Hepatocyte (in vitro differentiated cells): ENCODE measurements at places on chromosomes 3 and 15. TPM values are rescaled to one million over a fixed set of nuclear protein-coding genes. Genes with fewer than 3 reads are reported as not detected.

DNA sequence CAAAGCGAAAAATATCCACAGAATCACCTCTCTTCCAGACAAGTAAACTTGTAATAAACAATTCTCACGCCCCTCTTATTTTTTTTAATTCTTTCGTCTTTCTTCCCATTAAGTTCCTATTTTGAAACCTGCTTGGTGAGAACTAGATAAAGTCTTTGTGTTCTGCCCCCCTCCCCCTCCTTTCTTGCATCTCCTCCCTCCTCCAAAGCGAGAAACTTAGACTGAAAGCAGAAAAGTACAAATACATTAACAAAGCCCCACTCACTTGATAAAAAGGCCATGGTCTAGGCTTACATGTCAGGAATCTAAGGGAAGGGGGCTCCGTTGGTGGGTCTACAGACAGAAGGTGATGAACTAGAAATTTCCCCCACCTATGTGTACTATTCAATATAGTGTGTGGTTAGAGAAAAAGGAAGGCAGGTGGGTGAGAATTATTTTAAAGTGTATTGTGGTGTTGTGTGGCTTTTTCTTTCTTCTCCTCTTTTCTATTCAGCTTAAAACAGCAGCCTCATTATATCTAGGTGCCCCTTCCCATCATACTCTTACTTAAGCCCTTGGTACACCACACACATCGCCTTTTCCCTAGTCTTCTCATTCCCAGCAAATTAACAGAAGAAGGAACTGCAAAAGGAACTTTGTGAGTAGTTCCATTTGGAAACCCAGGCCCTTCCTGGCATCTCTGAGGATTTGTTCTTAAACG lies 215.3 kb downstream of the MEIS2 start:
- no peak overlapping the region for H3K4me3 ChIP-seq
- no peak for DNase-seq
- H3K27ac ChIP-seq: peak overlapping the region; percentile 19
- peaks cover 92% of the 10 kb centered on the region for H3K27me3 ChIP-seq
- no peaks in the 10 kb centered on the region for H3K4me1 ChIP-seq

DNA sequence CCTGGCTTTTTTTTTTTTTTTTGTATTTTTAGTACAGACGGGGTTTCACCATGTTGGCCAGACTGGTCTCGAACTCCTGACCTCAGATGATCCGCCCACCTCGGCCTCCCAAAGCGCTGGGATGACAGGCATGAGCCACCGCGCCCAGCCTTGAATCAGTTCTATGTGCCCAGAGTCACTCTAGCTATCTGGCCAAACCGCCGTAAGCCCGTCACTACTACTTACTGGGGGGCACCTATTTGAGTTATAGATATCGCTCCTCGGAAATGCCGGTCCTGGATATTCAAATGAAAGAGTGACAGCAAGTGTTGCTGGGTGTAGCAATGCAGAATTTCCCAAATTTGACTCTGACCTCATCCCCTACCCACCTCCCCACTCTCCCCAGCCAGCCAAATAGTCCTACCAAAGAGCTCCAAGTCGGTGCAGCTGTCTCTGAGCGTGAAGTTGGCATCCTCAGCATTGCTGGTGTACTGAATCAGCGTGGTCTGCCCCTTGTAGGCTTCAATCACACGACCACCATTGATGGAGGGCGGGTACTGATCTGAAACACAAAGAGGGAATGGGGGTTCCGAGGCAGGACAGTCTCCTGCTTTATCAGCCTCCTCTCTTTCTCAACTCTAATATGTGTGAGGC lies 38.1 kb downstream of the MUC20 start:
- no peak overlapping the region for H3K27ac ChIP-seq
- DNase-seq: no peak
- H3K4me3 ChIP-seq: no peak overlapping the region
- H3K36me3 ChIP-seq: no peaks in the 10 kb centered on the region
- no peaks in the 10 kb centered on the region for H3K27me3 ChIP-seq

RTP3 gene
- 0.64 and 2.0 TPM in 2 replicates for total RNA-seq

FEZF2 gene
- total RNA-seq: not detected in 2 replicates

GRCh38 chr3:85342915-85343314 lies 384.1 kb downstream of the CADM2 start:
- H3K4me1 ChIP-seq: no peaks in the 10 kb centered on the region
- no peak overlapping the region for H3K27ac ChIP-seq
- DNase-seq: peak; percentile 42
- no peaks in the 10 kb centered on the region for H3K36me3 ChIP-seq
- H3K4me3 ChIP-seq: no peak overlapping the region

- peaks cover 20% of the 10 kb centered on the region for H3K4me1 ChIP-seq
- H3K27me3 ChIP-seq: no peaks in the 10 kb centered on the region
- no peaks in the 10 kb centered on the region for H3K36me3 ChIP-seq
- H3K27ac ChIP-seq: no peak overlapping the region
- no peak overlapping the region for H3K4me3 ChIP-seq
- no peak for DNase-seq
Measured at GRCh38 chr15:77542491-77543001, 90.2 kb downstream of the LINGO1 start.

GOLGA8J gene
- total RNA-seq: 0.13 TPM in 1 of 2 replicates, not detected in the other

GRCh38 chr3:14797731-14798130 lies 21.0 kb upstream of the FGD5 start:
- H3K36me3 ChIP-seq: no peaks in the 10 kb centered on the region
- no peak overlapping the region for H3K4me3 ChIP-seq
- no peak for DNase-seq

ZNF445 gene
- 10.5 and 14.7 TPM in 2 replicates for total RNA-seq

DNA sequence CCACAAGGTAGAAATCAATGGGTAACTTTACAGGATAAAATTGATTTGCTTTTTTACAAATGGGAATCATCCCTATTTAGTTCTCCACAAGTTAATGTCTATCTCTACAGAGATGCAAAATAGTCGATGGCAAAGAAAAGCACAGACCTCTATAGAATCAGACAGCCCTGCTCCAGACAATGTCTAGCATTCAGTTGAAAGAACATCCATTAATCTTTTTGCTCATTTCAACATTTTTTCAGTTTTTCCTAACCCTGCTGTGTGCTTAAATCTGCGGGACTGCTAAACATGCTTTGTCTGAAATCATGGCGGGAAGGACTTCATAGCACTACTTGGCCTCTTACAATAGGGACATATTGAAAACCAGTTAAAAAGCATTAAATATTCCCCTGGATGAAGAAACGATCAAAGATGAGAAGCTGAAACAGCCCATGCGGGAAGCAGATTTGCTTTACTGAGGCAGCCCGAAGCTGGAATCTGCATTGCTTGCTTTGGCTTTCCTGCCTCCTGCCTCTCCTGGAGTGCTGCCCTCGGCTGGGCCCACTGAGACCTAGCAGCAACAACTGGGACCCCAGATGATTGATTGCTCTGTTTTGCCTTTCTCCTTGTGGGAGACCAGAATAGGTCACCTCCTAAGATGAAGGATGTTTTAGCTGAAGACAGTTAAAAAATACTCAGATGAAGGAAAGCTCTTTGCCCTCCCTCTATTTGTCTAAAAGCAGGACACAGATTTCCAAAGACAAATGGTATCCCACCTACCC lies 38.5 kb upstream of the RASGRP1 start:
- H3K36me3 ChIP-seq: no peaks in the 10 kb centered on the region
- no peak overlapping the region for H3K27ac ChIP-seq
- H3K27me3 ChIP-seq: peaks cover 7% of the 10 kb centered on the region
- DNase-seq: no peak
- no peak overlapping the region for H3K4me3 ChIP-seq

VPS13C gene
- total RNA-seq: 52.3 and 60.9 TPM in 2 replicates

C15orf62 gene
- total RNA-seq: 0.43 and 2.6 TPM in 2 replicates

- DNase-seq: no peak
- no peak overlapping the region for H3K27ac ChIP-seq
- H3K36me3 ChIP-seq: no peaks in the 10 kb centered on the region
- no peaks in the 10 kb centered on the region for H3K4me1 ChIP-seq
- no peak overlapping the region for H3K4me3 ChIP-seq
Measured at GRCh38 chr3:50883755-50884154, 209.0 kb downstream of the DOCK3 start.

- H3K4me3 ChIP-seq: no peak overlapping the region
- no peaks in the 10 kb centered on the region for H3K4me1 ChIP-seq
- H3K27me3 ChIP-seq: no peaks in the 10 kb centered on the region
- no peak for DNase-seq
- no peaks in the 10 kb centered on the region for H3K36me3 ChIP-seq
Measured at GRCh38 chr3:114823061-114823460, 324.0 kb downstream of the ZBTB20 start.
